HFFc6 (cell line): ENCODE measurements at places on chromosomes 3 and 15. TPM values are rescaled to one million over a fixed set of nuclear protein-coding genes. Genes with fewer than 3 reads are reported as not detected.
A peak's percentile ranks its signal among the peaks of the same experiment; 100 is the strongest.

DNA sequence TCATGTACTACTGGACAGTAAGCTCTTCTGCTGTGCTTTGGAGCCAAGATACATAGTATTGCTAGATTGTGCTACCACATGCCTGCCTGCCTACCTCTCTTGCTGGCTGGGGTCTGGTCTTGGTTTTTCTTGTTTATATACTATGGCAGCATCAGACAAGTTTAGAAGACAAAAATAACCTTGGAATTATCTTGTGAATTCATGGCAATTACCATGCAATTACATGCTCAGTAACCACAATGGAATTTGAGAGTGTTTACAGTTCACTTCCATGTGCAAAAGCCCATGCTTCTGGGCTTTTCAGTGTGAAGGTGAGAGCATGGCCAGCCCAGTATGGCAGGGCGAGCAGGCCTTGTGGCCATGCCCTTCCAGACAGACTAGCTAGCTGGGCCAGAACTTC, 48.0 kb upstream of the C15orf61 start:
- peak; percentile 19 for DNase-seq

DNA sequence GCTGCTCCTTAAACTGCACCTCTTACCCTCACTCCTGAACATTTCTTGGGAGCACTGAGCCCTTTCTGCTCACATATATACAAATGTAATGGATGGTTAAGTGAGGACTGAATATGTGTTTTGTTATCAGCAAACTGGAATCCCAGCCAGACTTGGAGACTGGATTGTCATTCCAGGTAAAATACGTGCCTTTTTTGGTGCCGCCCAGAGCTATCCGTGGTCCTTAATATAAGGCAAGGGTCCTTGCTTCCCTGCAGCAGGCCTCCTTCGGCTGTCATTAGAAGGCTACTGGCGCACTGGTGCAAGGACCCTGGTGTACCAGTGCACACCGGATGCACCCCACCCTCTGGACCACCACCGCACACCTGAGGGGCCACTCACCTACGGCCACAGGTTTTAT, 1.1 kb upstream of the GABRB3 start:
- DNase-seq, result no peak

- no peak for DNase-seq
Observed at GRCh38 chr3:194446172-194446571, 40.6 kb downstream of the ATP13A3 start.

GRCh38 chr3:55330355-55330754, 156.8 kb downstream of the WNT5A start:
- peak; percentile 96 for DNase-seq

GRCh38 chr3:48468329-48468731, 21.8 kb downstream of the ATRIP start:
- DNase-seq, result no peak

- DNase-seq, result peak; percentile 40
Observed at GRCh38 chr3:151410891-151411559, 26.5 kb upstream of the P2RY12 start.

- no peak for DNase-seq
Observed at GRCh38 chr15:29825227-29825626, 3.0 kb upstream of the TJP1 start.

DNA sequence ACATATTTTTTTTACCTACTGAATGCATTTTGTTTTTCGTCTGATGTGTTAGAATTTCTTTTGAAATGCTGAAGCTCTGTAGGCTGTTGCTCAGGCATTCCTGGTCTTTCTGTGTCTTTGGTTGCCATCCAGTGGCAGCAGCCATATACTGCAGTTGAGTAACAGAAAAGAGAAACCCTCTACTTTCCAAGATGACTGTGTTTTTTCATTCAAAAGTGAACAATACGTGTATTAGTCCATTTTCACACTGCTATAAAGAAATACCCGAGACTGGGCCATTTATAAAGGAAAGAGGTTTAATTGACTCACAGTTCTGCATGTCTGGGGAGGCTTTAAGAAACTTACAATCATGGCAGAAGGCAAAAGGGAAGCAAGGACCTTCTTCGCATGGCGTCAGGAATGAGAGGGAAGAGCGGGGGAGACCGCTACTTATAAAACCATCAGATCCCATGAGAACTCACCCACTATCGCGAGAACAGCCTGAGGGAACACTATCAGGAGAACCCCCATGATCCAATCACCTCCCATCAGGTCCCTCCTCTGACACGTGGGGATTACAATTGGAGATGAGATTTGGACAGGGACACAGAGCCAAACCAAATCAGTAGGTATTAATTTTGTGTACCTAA, 4.7 kb upstream of the GOLGA8B start:
- DNase-seq, result peak; percentile 83

DNA sequence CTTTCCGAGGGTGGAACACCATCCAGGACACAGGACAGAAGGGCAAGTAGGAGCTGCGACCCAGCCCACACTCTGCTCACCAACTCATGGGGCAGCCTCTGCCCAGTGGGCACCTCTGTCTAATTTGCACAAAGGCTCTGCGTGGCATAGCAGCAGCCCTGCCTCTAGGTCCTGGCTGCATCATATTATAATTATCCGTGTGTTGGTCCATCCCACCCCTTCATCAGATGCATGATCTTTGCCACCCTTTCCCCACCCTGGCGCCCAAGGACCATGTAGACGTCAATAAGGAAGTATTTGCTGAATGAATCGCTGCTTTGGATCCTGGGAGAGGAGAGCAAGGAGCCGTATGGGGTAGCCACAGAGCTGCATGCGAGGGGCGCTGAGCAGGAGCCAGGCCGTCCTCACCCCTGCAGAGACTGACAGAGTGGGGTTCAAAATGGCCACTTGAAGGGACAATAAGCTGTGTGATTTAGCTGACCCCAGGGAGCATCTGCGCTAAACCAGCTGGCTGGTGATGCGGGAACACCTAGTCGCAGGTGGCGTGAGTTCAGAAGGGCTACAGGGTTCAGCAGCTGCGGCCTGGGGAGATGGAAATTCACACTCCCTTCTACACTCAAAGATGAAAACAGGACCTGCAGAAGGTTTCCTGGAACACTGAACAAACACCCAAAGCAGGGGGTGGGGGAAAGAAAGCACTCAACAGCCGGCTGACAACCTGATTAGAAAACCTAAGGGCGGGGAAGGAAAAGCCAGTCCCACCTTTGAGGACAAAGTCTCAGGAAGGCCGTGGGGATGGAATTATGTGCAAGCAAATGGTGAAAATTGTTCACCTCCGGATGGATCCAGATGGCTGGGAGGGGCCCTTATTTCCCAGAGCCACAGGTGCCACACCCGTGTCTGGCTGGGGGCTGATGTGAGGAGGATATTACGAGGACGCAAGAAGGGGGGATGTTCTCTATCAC, 6.4 kb downstream of the MGLL start:
- no peak for DNase-seq

GRCh38 chr3:66052721-66053549, 14.2 kb upstream of the MAGI1 start:
- DNase-seq, result no peak

GRCh38 chr3:146503461-146504202, 34.3 kb upstream of the PLSCR2 start:
- peak; percentile 52 for DNase-seq

- DNase-seq, result no peak
Observed at GRCh38 chr15:55873024-55873720, 120.2 kb downstream of the NEDD4 start.

DNA sequence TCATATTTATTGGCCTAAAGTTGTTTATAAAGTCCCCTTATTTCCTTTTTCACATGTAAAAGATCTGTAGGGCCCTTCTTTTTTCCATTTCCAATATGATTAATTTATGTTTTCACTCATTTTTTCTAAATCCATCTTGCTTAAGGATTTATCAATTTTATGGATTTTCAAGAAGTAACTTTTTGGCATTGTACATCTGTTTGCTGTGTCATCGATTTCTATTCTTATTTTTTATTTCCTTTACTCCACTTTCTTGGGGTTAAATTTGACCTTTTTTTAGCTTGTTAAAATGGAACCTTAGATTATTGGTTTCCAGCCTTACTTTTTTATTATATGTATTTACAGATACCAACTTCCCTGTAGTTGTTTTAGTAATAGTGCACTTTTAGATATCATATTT, 207.9 kb downstream of the LRTM1 start:
- no peak for DNase-seq

- DNase-seq, result no peak
Observed at GRCh38 chr3:37730383-37730782, 131.3 kb upstream of the CTDSPL start.

- no peak for DNase-seq
Observed at GRCh38 chr3:191972714-191973398, 511.9 kb downstream of the PYDC2 start.

DNA sequence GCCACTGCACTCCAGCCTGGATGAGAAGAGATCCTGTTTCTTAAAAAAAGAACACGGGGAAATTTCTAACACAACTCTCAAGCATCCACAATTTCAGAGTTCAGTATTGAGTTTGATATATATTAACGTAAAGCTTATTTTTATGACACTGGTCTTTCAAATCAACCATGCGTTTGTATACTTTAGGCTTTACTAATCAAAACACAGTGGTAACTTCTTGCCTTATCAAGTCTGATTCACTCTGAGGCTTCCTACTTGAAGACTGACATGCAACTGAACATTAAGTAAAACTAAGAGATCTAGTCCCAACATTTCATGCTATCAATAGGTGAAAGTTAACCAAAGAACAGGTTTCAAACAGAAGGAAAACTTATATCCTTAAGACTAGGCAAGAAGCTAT, 46.7 kb downstream of the PRTG start:
- no peak for DNase-seq

GRCh38 chr3:69201658-69202057, 79.3 kb upstream of the LMOD3 start:
- DNase-seq, result no peak

- no peak for DNase-seq
Observed at GRCh38 chr3:151106311-151106710, 20.8 kb downstream of the MED12L start.

GRCh38 chr3:169148448-169149348, 514.8 kb downstream of the MECOM start:
- DNase-seq, result no peak

GRCh38 chr3:149871855-149872254, 58.8 kb downstream of the RNF13 start:
- DNase-seq, result no peak

- peak; percentile 18 for DNase-seq
Observed at GRCh38 chr3:179046497-179047353, 24.9 kb downstream of the ZMAT3 start.

DNA sequence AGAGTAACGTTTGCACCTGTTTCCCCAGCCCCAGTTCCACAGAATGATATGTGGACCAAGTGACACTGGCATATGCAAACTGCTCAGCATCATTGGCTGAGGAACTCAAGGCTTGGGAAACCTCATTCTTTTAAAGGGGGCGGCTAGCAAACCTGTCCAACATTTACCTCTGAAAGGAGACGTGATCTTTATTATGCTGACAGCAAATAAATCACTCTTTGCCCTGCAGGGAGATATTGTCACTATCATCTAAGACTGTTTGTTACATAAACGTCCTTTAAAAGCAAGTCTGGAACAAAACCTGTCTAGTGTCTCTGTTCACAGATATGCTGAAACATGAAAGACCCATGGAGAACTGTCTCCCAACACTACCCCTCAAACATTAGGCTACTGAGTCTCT, 21.5 kb downstream of the CA12 start:
- DNase-seq, result no peak

- DNase-seq, result no peak
Observed at GRCh38 chr15:31104003-31104402, 2.5 kb upstream of the TRPM1 start.

GRCh38 chr3:62823461-62824050, 51.7 kb downstream of the CADPS start:
- DNase-seq, result no peak

GRCh38 chr15:48966595-48967301, 3.0 kb upstream of the SHC4 start:
- DNase-seq, result peak; percentile 66

DNA sequence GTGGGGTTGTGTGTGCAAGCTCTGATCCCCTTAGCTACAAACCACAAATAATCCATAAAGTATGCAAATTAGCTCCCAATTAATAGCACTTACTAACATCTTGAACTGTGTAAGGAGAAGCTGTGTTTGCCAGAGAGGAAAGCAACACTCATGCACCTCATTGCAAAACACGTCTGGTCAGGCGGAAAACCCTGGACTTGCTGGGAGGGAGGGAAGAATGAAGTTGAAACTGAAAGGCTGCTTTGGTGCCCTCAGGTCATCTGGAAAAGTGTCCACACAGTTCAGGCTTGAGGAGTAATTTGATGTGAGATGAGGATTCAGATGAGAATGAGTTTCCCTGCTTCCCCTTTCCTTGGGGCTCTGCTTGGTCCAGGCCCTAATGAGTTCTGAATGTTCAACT, 185.5 kb upstream of the ANKRD28 start:
- DNase-seq, result peak; percentile 85

The ARGFX gene
- not detected in 3 replicates for total RNA-seq

The ARHGEF26 gene
- not detected in 3 replicates for total RNA-seq

The SMARCC1 gene
- 68.4 to 71.9 TPM (median 71.5 TPM) in 3 replicates for total RNA-seq

The CSPG4 gene
- 75.0 to 99.8 TPM (median 84.2 TPM) in 3 replicates for total RNA-seq

The CTSH gene
- total RNA-seq, result 0.36 to 0.57 TPM (median 0.43 TPM) in 3 replicates

The GREM1 gene
- 2,146 to 3,609 TPM (median 2,531 TPM) in 3 replicates for total RNA-seq

The HAPLN3 gene
- 9.1 to 16.4 TPM (median 12.7 TPM) in 3 replicates for total RNA-seq

The PCSK6 gene
- not detected in 3 replicates for total RNA-seq

The MYH15 gene
- 0.15 to 0.59 TPM (median 0.17 TPM) in 3 replicates for total RNA-seq

The XCR1 gene
- not detected in 2 replicates for total RNA-seq

The C3orf85 gene
- not detected in 3 replicates for total RNA-seq

The DUOX2 gene
- not detected in 3 replicates for total RNA-seq

The HRH1 gene
- 4.8 to 6.8 TPM (median 5.9 TPM) in 3 replicates for total RNA-seq

The AGBL1 gene
- total RNA-seq, result not detected in 3 replicates
